ENCODE measurements at places on chromosomes 4 and X.

GRCh38 chr4:140130677-140131076 lies 23.3 kb downstream of the MAML3 start:
- no peak for DNase-seq

GRCh38 chr4:36930562-36931111 lies 313.9 kb upstream of the NWD2 start:
- DNase-seq: no peak

- no peak for DNase-seq
Measured at GRCh38 chr4:181213551-181213950, 1029.7 kb upstream of the TENM3 start.

GRCh38 chrX:20523626-20524312 lies 257.1 kb upstream of the RPS6KA3 start:
- DNase-seq: no peak

DNA sequence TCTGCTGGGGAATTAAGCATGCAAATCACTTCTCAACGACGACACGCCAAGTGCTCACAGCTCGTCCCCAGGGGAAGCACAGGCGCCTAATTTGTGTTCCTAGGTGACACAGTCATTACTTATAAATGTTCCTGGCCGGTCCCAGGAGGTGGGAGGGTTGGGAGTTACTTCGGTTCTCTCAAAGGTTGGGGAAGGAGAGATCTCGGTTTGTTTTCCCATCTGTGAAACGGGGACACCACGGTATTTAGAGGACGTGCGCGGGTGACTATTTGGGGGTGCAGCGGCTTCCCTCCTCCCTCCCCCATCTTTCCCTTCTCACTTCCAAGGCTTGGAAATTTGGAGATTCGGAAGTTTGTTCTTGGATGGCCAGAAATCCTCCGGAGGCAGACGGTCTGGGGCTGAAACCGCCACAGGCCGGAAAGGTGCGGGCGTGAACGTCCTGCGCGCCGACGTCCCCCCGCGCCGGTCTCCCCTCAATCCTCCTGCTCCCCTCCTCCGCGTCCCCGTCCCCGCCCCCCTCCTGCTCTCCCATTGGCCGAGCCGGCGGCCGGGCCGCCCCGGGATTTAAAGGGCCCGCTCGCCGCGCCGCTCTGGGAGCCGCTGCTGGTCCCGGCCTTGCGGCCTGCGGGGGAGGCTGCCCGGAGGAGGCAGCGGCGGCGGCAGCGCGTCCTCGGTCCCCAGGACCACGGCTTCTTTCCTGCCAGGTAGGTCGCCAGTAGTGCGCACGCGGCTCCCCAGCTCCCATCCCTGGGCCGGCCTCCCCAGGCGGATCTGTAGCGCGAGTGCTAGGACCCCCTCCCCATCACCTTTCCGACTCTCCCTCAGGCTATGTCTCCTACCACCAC lies at the start of gene PORCN:
Gene PORCN, plus strand, starts transcription at position 593 of the 845 bp plus-strand sequence. CDS start 829 bp downstream, outside the sequence.
- no peak for DNase-seq

DNA sequence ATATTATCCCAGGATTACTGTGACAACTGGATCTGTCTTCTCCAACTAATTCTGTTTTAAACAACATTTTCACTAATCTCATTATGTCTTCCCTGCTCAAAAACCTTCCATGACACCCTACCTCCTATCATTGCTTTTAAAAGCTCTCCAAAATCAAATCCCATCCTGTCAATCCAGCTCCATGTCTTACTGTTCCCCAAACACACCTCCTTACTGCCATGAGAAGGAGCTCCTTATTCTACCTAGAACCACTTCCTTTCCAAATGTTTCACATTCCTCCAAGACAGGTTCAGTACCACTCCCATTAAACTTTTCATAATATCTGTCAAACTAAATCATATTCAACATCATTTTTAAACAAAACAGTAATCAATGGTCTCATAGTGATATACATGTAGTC lies 66.9 kb upstream of the WDR17 start:
- no peak for DNase-seq

- no peak for DNase-seq
Measured at GRCh38 chrX:10233173-10233572, 76.4 kb downstream of the CLCN4 start.

- DNase-seq: no peak
Measured at GRCh38 chr4:120724656-120725055, 197.9 kb downstream of the PRDM5 start.

GRCh38 chr4:140255467-140255866 lies 101.5 kb upstream of the MAML3 start:
- no peak for DNase-seq

DNA sequence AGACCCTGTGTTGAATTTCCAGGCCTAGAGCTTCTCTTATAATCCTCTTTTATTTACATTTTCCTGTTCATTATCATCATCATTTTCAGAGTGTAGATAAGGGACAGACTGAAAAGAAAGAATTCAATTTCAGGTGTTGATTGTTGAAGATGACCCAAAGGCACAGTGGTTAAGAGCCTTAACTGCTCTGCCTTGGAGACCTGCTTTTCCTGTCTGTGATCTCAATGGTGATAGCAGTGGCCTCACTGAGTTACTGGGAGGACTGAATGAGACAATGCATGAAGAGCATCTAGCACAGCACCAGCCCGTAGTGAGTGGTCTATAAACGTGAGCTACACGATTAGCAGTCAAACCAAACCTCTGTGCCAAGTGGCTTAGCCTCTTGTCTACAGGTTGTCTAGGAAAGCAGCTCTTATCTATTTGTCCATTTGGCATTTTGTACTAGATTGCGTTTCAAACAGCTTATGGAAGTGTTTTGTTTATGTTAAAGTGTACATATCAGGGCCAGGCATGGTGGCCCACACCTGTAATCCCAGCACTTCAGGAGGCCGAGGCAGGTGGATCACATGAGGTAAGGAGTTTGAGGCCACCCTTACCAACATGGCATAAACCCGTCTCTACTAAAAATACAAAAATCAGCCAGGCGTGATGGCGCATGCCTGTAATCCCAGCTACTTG lies 41.5 kb downstream of the SETD7 start:
- DNase-seq: no peak

GRCh38 chr4:41428601-41429279 lies 109.2 kb upstream of the LIMCH1 start:
- no peak for DNase-seq

DNA sequence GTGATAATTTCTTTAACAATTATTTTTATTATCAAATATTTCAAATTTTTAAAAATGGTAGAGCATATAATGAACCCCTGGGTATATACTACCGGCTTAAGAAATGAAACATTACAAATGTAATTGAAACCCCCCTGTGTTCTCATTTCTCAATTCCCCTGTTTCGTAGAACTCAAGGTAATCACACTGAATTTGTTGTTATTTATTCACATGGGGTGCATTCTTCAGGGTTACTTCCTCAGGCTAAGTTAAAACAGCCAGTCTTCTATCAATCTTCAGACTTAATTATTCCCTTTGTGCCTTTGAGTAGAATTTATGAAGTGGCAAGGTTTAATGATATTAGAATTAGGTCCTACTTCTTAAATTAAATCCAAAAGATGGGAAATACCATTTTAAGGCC lies 128.2 kb downstream of the ANAPC10 start:
- DNase-seq: no peak

DNA sequence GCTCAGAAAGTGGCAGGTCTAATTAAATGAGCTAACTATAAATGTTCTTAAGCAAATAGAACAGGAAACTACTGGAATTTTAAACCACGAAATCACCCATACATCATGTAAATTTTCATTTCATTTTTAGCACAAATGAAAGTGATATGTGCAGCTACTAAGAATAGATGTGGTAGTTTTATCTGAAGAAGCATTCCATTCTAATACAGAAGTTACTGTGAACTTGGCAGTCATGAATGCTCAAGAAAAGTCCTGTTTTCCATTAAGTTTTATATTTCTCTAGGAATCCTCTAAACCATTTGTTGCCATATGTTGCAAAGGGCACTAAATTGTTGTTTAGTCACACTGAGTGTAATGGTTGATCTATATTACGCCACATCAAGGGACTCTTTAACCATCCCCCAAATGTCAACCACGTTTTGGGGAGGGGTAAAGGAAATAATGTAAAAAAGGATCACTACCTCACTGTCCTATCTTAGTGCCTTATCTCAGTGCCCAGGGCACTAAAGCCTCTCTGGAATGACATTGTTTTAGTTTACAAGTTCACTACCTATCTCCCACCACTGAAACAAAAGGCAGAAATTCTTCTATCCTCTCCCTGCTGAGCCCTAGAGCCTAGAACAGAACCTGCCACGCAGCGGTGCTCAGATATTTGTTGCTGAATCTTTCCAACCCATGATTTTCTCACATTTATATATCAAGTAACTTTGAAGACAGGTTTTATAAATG lies 118.0 kb downstream of the SHISA3 start:
- no peak for DNase-seq

GRCh38 chr4:41323706-41324105 lies 67.0 kb downstream of the UCHL1 start:
- no peak for DNase-seq

- DNase-seq: no peak
Measured at GRCh38 chrX:134551376-134552048, 91.5 kb downstream of the HPRT1 start.

GRCh38 chr4:124295413-124295812 lies 417.1 kb downstream of the ANKRD50 start:
- DNase-seq: no peak

- no peak for DNase-seq
Measured at GRCh38 chr4:74738464-74739143, 55.7 kb downstream of the BTC start.

DNA sequence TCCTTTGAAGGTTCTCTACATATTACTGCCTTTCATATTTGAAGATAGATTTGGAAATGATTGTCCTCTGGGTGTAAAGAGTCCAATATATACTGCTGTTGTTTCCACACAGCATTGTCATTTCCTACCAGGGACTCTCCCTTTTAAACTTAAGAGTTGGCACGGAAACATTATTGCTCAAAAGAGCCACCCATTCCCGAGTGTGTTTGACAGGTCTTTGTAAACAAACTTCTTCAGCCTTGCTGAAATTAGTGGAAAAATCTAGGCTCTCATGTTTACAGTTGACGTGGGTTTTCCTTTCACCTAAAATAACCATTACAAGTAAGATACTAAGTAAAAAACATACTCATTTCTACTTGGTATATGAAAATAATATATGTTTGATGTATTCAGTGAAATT lies 111.4 kb upstream of the LIMCH1 start:
- DNase-seq: no peak

DNA sequence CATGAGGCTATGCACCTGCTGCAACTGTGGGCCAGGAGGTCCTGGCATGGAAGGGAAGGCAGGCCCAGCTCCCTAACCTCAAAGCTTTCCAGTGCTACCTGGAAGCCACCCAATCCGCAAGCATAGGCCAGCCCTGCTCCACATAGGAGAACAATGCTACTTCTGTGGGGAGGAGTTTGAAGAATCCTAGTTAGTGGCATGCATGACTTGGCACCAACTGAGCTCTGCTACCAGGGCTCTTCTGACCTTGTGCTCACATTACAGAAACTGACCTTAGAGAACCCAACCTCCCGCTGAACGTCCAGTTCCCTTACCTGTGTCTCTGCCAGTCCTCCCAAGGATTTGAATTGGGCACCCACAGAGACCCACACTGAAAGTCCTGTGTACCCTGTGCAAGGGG lies 58.8 kb downstream of the USP46 start:
- no peak for DNase-seq

DNA sequence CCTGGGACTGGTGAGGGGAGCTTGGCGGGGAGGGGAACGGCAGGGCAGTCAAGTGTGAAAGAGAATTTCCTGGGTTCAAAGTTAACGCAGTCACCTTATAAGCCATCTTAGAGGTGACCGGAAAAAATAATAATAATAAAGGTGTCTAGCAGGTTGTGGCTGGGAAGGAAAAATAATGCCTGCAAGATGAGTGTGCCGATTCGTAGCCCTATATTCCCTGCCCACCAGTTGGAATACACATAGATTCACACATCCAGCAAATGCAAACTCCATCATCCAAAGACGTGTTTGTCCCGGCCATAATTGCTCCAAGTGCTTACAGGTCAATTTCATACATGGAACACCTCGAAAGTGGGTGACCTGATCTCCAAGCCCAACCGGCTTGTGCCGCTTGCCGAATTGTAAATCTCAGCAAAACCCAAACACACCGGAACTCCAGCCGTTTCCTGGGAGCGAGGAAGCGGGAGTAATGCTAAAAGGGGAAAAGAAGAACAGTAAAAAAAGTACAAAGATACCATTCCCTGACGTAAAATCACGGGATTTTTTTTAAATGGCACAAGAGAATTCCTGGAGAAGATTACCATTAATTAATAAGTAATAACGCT lies 1.3 kb upstream of the FAT1 start:
- DNase-seq: no peak

DNA sequence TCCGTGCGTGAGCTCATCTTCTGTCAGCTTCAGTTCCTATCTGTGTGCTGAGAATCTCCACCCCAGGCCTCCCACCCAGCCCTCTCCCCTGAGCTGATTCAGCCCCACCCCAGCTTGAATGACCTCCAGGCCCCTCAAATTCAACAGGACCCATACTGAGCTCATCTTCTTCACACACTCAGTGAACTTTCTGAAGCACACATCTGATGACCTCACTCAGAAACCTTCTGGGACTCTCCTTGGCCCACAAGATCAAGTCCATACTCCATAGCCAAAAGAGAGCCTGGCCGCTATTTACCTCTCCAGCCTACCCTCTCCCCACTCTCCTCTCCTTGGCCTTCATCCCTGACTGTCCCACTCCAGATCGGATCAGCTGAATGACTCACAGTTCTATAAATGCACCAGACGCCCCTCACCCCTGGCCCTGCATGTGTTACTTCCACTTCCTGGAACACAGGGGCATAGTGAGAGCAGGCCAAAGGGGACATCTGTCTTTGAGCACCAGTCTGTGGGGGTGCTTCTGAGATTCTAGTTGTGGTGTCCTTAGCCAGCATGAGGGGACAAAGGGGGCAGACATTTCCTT lies 62.5 kb downstream of the PJA1 start:
- no peak for DNase-seq

- DNase-seq: no peak
Measured at GRCh38 chr4:48027653-48028052, 11.1 kb downstream of the NIPAL1 start.

- DNase-seq: no peak
Measured at GRCh38 chrX:76064825-76065224, 108.0 kb upstream of the PBDC1 start.

DNA sequence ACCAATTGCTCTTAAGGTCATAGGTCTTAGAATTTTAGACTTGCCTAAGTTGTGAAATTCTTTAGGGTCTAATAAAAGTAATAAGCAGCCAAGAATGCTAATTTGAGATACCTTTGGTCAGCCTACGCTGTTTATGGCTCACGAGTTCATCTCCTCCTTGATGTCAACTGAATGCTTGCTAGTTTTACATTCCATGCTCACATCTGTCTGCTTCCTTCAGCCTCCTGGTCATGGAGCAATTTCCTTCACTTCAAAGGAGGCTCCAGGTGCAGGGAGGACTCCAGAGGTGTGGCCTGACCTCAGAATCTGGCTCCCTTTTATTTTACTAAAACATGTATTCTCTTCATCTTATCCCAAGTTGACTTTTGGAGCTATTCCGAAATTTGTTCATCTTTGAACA lies 23.3 kb upstream of the LNX1 start:
- DNase-seq: no peak

GRCh38 chr4:129337228-129337620 lies 241.3 kb downstream of the C4orf33 start:
- DNase-seq: no peak
